ENCODE measurements at places on chromosomes 2 and 18.

DNA sequence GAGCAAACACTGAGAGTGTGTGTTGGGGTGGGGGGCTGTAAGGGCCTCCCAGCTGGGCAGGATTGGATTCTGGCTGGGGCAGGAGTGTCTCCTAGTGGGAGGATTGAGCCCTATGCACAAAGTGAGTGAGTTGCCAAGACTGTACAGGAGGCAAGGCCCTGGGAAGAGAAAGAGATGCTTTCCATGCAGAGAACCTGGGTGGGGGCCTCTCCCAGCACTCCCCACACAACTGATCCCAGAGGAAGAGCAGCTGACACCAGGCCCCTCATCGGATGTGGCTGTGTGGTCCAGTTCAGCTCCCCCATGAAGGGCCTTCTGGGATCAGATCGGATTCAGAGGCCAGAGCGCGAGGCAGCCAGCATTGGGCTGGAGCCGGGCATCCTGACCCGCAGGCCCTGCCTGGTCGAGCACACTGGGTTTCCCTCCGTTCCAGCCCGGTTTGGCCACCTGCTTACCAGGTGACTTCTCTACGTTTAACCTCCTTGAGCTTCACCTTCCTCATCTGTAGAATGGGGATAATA is 49.4 kb upstream of the FAHD2A start:
- no peak for DNase-seq

DNA sequence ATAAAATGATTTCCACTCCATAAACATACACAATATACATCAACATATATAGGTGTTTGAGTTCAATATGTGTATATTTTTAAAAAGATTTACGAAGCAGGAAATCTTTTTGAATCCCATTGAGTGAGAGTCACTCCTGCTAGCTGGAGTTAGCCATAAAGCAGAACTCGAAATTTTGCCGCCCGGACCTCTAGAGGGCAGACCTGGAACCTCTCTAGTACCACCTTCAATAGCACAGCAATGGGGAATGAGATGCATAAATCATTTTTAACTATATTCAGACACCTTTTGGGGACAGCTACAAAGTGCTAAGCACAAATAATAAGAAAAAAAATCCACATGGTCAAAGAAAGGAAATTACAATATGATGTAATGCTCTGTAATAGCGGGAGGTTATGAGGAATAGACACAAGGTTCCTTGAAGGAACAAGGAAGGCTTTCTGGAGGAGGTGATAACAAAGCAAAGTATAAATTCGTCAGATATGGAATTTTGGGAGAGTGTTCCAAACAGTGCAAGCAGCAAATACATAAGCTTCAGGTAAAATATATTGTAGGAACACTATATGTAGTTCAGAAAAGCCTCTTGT is 533.4 kb downstream of the ERBB4 start:
- no peak for DNase-seq

DNA sequence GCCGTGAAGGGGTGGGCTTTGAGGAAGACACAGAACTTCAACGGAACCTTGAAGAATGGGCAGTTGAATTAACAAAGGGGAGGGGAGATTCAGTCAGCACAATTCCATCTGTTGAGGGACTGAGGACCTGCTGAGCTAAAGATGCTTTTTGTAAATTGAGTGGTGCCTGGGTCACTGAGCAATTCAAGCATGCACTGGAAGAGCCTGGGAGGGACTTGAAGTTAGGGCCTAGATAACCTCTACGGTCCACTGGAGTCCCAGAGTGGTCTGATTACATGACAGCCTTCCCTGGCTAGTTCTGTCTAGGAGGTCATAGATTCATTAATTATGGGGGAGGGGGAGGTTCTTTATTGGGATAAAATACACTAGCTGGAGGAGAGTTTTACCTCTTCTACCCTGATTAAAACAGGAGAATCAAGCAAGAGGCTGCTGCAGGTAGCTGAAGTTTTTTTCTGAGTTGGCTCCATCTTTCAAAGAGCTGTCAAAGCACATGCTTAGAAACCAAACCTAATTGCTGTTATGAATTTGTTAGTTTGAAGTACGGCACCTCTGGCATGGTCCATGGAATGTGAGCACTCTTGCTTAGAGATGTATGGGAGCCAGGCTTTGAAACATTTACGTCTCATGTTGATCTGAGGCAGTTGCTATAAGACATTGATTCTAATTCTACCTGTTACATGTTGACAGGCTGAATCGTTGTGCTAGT is 290.2 kb downstream of the PRKCE start:
- DNase-seq = no peak

DNA sequence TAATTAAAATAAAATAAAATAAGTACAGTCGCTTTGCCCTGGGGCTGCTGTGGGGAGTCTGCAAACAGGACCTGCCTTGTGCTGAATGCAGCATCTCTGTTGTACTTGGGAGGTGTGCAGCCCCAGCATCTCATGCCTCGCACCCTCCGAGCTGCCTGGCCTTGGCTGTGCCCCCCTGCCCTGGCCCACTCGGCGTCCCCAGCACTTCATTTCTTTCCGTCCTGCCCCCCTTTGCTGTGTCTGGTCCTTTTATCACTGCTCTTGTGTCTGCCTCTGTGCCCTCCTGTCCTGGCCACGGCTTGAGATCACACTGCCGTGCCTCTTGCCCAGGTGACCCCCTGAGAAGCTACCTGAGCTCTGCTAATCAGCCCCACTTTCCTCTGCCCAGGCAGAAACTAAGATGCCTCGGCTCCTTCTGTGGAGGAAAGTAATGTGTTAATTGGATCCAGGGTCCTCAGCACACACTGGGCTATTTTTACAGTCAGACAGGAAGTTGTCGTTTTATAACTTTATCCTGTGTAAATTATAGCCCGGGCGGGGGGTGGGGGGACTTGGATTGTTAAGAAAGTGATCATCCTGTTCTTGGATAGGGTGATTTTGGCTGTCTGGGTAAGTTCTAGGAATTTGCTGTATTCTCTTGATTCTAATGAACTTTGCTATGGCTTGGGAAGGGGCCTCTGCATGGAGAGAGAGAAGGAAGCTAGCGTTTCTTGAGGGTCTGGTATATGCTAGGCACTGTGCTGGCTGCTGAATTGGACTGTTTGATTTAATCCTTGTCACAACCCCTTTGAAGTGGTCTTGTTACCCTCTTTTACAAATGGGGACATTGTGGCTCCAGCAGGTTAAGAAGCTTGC is 69.4 kb downstream of the AGAP1 start:
- no peak for DNase-seq

GRCh38 chr2:99940963-99941362 is 201.4 kb downstream of the AFF3 start:
- no peak for DNase-seq

DNA sequence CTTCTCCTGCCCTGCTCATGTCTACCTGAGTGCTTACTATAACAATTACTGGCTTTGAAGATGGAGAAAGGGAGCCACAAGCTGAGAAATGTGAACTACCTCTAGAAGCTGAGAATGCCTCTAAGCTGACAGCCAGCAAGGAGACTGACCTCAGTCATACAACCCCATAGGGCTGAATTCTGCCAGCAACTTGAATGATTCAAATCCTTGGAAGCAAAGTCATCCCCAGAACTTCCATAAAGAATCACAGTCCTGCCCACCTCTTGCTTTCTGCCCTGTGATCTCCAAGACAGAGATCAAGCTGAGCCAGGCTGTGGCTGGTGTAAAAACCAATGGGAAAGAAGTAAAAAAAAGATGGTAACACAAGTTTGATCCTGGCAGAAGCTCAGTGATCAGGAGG is 288.2 kb upstream of the SPHKAP start:
- DNase-seq = no peak
